Glutamatergic neuron (in vitro differentiated cells): ENCODE measurements at places on chromosomes 1 and 21. TPM values are rescaled to one million over a fixed set of nuclear protein-coding genes. Genes with fewer than 3 reads are reported as not detected.

GRCh38 chr1:41739061-41739955 is 179.4 kb downstream of the HIVEP3 start:
- no peak overlapping the region for H3K27ac ChIP-seq
- H3K27me3 ChIP-seq = peaks cover 5% of the 10 kb centered on the region
- peaks cover 12% of the 10 kb centered on the region for H3K4me1 ChIP-seq
- H3K36me3 ChIP-seq = no peaks in the 10 kb centered on the region
- no peak overlapping the region for H3K4me3 ChIP-seq

- H3K27me3 ChIP-seq = no peaks in the 10 kb centered on the region
- no peaks in the 10 kb centered on the region for H3K36me3 ChIP-seq
- no peak for DNase-seq
Measured at GRCh38 chr21:28633839-28634555, 358.7 kb downstream of the LTN1 start.

GRCh38 chr1:85028151-85028550 is 20.1 kb downstream of the MCOLN3 start:
- H3K27ac ChIP-seq = no peak overlapping the region
- H3K4me3 ChIP-seq = no peak overlapping the region
- H3K36me3 ChIP-seq = no peaks in the 10 kb centered on the region
- H3K4me1 ChIP-seq = no peaks in the 10 kb centered on the region

DNA sequence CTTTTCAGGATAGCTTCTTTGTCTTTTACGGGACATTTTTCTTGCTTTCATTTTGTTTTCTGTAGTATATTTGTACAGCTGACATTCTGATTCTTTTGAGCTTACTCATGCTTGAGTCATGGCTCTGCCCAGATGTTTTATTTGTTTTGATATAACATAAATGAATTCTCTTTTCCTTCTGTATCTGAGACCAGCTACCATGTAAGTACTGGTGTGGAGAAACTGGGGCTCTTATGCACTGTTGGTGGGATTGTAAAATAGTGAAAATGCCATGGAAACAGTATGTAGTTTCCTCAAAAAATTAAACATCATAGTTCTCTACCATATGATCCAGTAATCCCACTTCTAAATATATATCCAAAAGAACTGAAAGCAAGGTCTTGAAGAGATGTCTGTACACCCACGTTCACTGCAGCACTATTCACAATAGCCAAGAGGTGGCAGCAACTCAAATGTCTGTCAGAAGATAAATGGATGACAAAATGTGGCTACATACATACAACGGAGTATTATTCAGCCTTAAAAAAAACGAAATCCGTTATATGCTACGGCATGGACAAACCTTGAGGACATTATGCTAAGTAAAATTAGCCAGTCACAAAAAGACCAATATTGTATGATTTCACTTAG is 61.4 kb downstream of the EIF2B3 start:
- peaks cover 6% of the 10 kb centered on the region for H3K4me1 ChIP-seq
- H3K27me3 ChIP-seq = no peaks in the 10 kb centered on the region
- no peak for DNase-seq
- no peak overlapping the region for H3K4me3 ChIP-seq
- peak overlapping the region; percentile 62 for H3K27ac ChIP-seq

GRCh38 chr1:153291514-153291913 is 21.2 kb downstream of the PGLYRP3 start:
- H3K27ac ChIP-seq = no peak overlapping the region
- no peak for DNase-seq
- no peak overlapping the region for H3K4me3 ChIP-seq
- H3K27me3 ChIP-seq = peaks cover 6% of the 10 kb centered on the region
- no peaks in the 10 kb centered on the region for H3K36me3 ChIP-seq

The GTF2B gene
- total RNA-seq = 27.1 TPM

DNA sequence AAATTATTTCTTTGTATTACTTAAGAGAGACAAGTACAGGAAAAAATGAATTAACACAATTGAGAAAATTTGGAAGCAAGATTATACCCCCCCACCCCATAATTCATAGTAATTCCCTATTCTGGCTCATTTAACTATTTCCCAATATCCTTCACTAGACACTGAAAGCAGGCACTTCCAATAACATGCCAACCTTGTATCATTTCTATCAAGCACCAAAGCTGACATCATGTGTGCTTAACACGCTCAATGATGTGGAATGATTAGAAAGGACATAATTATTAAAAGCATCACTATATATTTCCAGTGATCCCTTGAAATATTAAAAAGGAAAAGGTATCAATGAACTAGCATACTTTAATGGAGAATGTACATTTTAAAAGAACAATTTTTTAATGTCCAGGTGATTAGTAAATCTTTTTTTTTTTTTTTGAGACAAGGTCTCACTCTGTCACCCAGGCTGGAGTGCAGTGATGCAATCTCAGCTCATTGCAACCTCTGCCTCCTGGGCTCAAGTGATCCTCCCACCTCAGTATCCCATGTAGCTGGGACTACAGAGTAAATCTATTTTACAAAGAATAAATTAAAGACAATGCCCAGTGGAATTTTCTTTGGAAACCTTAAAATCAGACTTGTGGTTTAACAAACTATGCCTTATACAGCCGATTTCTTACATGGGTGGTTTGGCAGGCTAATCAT is 443.9 kb downstream of the DSCAM start:
- H3K4me3 ChIP-seq = no peak overlapping the region
- peaks cover 2% of the 10 kb centered on the region for H3K4me1 ChIP-seq
- no peak for DNase-seq
- H3K27me3 ChIP-seq = peaks cover 3% of the 10 kb centered on the region
- H3K27ac ChIP-seq = no peak overlapping the region

DNA sequence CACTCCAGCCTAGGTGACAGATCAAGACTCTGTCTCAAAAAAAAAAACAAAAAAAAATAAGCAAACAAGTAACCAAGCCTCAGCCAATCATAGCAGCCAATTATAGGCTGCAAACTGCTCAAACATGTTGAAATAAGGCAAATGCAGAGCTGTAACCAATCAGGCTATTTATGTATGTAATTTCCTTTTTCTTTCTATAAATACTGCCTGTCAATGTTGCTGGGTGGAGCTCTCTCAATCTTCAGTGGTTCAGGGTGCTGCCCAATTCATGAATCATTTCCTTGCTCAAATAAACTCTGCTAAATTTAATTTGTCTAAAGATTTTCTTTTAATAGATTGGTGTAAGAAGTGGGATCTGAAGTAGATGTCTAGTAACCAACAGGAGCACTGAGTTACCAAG is 11.6 kb upstream of the CD1D start:
- H3K27me3 ChIP-seq = peaks cover 3% of the 10 kb centered on the region
- H3K4me1 ChIP-seq = no peaks in the 10 kb centered on the region
- DNase-seq = no peak
- no peaks in the 10 kb centered on the region for H3K36me3 ChIP-seq
- no peak overlapping the region for H3K27ac ChIP-seq

The CFAP141 gene
- total RNA-seq = not detected

DNA sequence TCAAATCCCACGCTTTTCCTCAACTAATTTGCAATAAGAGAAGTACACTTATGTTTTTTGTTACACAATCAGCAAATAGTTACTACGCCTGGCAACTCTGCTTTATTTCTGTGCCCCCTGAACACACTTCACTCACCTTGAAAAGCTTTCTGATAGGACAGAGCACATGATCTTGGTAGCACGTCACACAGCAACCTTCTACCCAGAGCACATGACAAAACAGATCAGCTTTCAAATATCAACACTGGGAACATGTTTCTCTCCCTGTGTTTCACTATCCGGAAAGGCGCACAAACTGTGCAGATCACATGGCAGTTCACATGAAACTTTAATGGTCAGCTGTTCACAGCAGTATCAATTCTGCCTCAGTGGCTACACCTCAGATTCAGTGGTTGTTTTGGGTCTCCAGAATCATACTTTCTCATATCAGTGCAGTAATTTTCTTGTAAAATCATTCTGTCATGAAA is 2.2 kb downstream of the SLC19A2 start:
- H3K27me3 ChIP-seq = peaks cover 11% of the 10 kb centered on the region
- H3K4me1 ChIP-seq = peaks cover 41% of the 10 kb centered on the region
- H3K36me3 ChIP-seq = no peaks in the 10 kb centered on the region
- peak overlapping the region; percentile 95 for H3K4me3 ChIP-seq
- no peak overlapping the region for H3K27ac ChIP-seq

DNA sequence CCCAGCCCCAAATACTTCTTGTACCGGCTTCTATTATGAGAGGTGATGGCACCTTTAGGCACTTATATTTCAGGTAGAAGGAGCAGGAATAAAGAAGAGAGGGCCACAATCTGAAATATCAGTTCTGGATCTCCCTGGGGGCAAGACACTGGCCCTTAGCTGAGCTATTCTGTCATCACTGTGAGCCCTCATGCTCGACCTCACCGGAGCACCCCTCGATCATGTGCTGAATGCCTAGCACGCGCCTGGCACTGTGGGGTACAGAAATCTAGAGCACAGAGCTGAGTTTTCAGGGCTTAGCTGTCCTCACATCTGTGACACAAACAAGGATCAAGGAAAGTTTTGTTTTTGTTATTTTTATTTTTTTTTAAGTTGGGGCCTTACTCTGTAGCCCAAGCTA is 7.6 kb upstream of the MX1 start:
- no peak for DNase-seq
- peaks cover 8% of the 10 kb centered on the region for H3K27me3 ChIP-seq
- H3K4me3 ChIP-seq = no peak overlapping the region
- H3K27ac ChIP-seq = no peak overlapping the region
- H3K36me3 ChIP-seq = peaks cover 8% of the 10 kb centered on the region
- peaks cover 7% of the 10 kb centered on the region for H3K4me1 ChIP-seq

The OR2T35 gene
- not detected for total RNA-seq

The KRTAP21-2 gene
- not detected for total RNA-seq

GRCh38 chr1:20485527-20486456 is at the start of gene CAMK2N1:
TSS of gene CAMK2N1 (minus strand) at chr1:20486210. CDS start at chr1:20485379, 831 bp downstream.
- H3K27ac ChIP-seq = peak within 1 kb of the TSS; percentile 98
- peaks cover 29% of the 10 kb centered on the region for H3K4me1 ChIP-seq
- peaks cover 28% of the 10 kb centered on the region for H3K27me3 ChIP-seq
- peak within 1 kb of the TSS; percentile 99 for H3K4me3 ChIP-seq
- H3K36me3 ChIP-seq = no peaks in the 10 kb centered on the region

The KDF1 gene
- total RNA-seq = 1.2 TPM

- DNase-seq = no peak
- peaks cover 6% of the 10 kb centered on the region for H3K4me1 ChIP-seq
- H3K4me3 ChIP-seq = no peak overlapping the region
- H3K36me3 ChIP-seq = no peaks in the 10 kb centered on the region
Measured at GRCh38 chr1:208510192-208510952, 266.2 kb upstream of the PLXNA2 start.

DNA sequence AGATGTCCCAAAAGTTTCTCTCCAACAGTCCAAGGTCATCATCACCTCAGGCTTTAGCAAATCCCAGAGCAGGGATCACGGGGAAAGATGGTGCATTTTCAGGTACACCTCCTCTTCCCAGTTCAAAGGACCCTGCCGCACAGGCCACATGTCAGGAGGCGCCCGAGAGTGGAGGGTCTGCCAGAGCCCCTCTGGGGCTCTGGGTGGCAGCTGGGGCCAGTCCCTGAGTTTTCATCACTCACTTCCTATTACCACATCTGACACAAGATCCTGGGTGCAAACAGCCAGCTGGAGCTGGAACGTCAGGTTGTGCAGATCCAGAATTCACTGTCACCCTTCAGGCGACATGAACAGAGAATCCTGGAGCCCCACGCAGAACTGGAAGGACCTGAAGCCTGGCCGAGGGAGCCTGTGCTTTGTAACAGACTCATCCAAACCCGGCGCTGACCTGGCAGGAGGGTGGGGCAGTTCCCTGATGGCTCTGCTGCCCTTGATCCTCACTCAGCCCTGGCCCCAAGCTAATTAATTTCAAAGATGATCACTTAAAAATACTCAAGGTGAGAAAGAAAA is 8.8 kb downstream of the TMEM63A start:
- no peak overlapping the region for H3K4me3 ChIP-seq
- no peak for DNase-seq
- H3K27ac ChIP-seq = no peak overlapping the region
- peaks cover 17% of the 10 kb centered on the region for H3K4me1 ChIP-seq
- H3K36me3 ChIP-seq = no peaks in the 10 kb centered on the region
- peaks cover 7% of the 10 kb centered on the region for H3K27me3 ChIP-seq

DNA sequence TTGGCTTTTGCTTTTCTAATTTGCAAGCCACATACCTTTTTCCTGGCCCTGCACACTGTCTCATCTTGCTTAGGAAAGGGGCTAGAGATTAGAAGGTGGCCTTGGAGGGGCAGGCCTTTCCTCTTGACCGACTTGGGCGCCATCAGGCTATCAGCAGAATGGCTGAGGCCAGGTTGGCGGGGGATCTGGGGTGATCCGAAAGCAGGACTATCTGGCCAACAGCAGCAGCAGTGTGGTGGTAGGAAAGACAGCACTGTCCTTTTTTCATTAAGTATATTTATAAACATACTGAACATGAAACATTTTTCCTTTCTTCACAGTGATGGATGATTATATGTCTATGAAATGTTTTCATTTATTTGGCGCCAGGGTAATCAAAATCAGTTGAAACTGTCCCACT is 23.5 kb upstream of the RUNX1 start:
- no peaks in the 10 kb centered on the region for H3K4me1 ChIP-seq
- no peaks in the 10 kb centered on the region for H3K27me3 ChIP-seq
- H3K27ac ChIP-seq = no peak overlapping the region

GRCh38 chr1:55531644-55532043 is 316.5 kb upstream of the USP24 start:
- H3K27ac ChIP-seq = no peak overlapping the region
- no peak overlapping the region for H3K4me3 ChIP-seq
- DNase-seq = no peak
- H3K27me3 ChIP-seq = no peaks in the 10 kb centered on the region
- no peaks in the 10 kb centered on the region for H3K4me1 ChIP-seq
- no peaks in the 10 kb centered on the region for H3K36me3 ChIP-seq

- peak overlapping the region; percentile 5 for H3K27ac ChIP-seq
- peaks cover 40% of the 10 kb centered on the region for H3K4me1 ChIP-seq
- no peak for DNase-seq
- H3K27me3 ChIP-seq = peaks cover 13% of the 10 kb centered on the region
- peaks cover 8% of the 10 kb centered on the region for H3K36me3 ChIP-seq
Measured at GRCh38 chr1:33272930-33273329, 16.6 kb downstream of the ZNF362 start.

The OR2T33 gene
- not detected for total RNA-seq

The APOBEC4 gene
- not detected for total RNA-seq

GRCh38 chr21:44991538-44992483 is 52.0 kb downstream of the SLX9 start:
- no peak overlapping the region for H3K27ac ChIP-seq
- H3K4me1 ChIP-seq = peaks cover 12% of the 10 kb centered on the region
- no peaks in the 10 kb centered on the region for H3K36me3 ChIP-seq
- no peak overlapping the region for H3K4me3 ChIP-seq

The CCDC30 gene
- 3.0 TPM for total RNA-seq

The HOOK1 gene
- 2.1 TPM for total RNA-seq

GRCh38 chr1:236342403-236343245 is 51.5 kb upstream of the EDARADD start:
- no peak for DNase-seq
- no peak overlapping the region for H3K4me3 ChIP-seq
- no peak overlapping the region for H3K27ac ChIP-seq

The MEF2D gene
- 50.0 TPM for total RNA-seq

DNA sequence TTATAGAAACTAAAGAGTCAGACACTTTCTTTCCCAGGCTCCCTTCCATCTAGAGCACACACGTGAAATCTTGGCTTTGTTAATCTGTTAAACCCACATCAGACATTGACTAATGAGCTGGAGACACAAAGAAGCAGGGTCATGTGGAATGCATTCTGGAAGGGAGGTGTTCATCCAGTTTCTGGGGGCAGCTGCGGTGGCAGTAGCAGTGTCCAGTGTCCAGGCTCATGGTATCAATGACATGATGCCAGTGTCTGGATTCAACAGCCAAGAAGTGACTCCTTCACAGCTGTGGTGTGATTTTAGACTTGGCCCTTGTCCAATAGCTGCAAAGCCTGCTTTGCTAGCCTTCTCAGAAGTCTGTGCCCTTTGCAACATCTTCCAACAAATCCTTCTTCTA is 95.2 kb downstream of the NTPCR start:
- no peaks in the 10 kb centered on the region for H3K4me1 ChIP-seq
- H3K4me3 ChIP-seq = no peak overlapping the region
- no peak overlapping the region for H3K27ac ChIP-seq
- DNase-seq = no peak
- H3K27me3 ChIP-seq = no peaks in the 10 kb centered on the region
